ENCODE measurements at places on chromosomes 1 and 21.
A peak's percentile ranks its signal among the peaks of the same experiment; 100 is the strongest.

- no peak for DNase-seq
Observed at GRCh38 chr1:232225336-232226131, 404.4 kb downstream of the SIPA1L2 start.

- DNase-seq: no peak
Observed at GRCh38 chr1:13952985-13953384, 253.0 kb downstream of the PRDM2 start.

DNA sequence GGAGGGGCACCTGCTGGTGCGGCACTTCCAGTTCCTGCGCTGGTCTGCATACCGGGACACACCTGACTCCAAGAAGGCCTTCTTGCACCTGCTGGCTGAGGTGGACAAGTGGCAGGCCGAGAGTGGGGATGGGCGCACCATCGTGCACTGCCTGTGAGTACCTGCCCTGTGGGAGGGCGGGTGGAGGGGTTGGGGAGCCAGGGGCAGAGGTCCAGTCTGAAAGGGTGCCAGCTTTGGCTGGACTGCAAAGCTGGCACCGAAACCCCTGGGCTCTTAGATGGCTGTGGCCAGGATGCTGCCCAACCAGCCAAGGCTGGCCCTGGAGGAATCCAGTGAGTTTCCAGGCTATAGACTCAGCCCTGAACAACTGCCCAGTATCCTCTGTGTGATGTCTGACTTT lies 87.3 kb downstream of the PTPRU start:
- DNase-seq: no peak

DNA sequence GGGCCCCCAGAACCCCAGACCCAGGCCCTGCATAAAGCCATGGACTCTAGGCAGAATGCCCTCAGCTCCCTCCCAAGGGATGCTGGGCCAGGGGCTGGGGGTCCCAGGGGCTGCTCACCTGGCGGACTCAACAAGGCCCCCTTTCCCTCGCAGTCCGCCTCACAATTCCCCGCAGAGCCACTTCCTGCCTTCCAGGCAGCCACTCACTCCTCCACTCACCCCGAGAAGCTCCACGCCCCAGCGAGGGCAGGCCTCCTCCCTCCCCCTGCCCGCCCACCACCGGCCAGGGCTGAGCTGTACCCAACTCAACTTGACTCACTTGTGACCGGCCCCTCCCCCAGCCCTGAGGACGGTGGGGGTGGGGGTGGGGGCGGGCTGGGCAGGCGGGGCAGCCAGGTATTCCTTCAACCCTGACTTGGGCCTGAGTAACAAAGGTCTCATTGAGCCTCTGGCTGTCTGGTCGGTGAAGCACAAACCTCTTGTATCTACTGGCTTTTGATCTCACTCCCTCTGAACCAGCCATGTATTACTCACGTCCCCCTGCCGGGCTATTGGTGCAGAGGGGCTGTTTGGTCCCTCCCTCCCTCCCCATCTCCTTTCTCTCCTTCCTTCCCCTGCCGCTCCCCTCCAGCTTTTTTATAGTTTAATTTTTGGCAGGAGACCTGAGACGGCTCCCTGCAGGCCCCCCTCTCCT lies 5.9 kb downstream of the BLACAT1 start:
- peak; percentile 47 for DNase-seq

- DNase-seq: no peak
Observed at GRCh38 chr1:101026430-101026788, 825 bp upstream of the DPH5 start.

GRCh38 chr1:211327346-211327921 lies 801 bp downstream of the TRAF5 start:
- DNase-seq: peak; percentile 80

DNA sequence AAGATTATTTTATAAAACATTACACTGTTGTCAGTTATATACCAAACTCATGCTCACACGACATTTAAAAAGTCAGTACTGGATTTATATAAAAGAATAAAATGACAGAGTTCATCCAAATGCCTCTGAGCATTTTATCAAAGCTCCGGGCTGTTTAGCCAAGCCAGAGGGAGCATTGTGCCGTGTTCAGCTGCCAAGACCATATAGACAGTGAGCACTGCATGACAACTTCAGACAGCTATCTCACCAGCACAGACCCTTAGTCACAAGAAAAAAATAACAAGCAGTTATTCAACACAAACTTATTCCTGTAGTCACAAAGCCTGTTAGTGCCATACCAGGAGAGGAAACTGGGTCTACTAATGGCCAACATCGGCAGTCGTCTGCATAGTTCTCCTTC lies 88.0 kb upstream of the PBX1 start:
- no peak for DNase-seq
